ENCODE measurements at places on chromosomes 1 and 21.
A peak's percentile ranks its signal among the peaks of the same experiment; 100 is the strongest.

GRCh38 chr21:38789275-38789674 is 16.5 kb upstream of the ETS2 start:
- no peak for DNase-seq

DNA sequence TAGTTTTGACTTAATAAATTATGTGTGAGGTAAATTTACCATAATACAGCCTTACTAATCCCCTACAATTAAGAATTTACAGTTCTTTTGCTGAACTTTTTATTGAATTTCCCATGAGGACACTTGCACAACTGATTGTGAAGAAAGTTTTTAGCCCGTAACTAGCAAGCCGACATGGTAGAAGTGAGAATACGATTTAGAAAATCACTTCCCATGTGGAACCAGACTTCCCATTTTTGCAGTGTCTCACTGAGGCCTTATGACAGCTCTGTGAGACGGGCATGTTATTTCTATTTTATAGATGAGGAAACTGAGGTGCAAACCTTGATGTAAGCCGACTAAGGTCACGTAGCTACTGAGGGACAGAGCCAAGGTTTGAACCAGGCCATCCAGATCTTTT is 32.5 kb upstream of the LMO4 start:
- DNase-seq: no peak

- no peak for DNase-seq
Measured at GRCh38 chr1:192795916-192796618, 12.8 kb upstream of the RGS2 start.

DNA sequence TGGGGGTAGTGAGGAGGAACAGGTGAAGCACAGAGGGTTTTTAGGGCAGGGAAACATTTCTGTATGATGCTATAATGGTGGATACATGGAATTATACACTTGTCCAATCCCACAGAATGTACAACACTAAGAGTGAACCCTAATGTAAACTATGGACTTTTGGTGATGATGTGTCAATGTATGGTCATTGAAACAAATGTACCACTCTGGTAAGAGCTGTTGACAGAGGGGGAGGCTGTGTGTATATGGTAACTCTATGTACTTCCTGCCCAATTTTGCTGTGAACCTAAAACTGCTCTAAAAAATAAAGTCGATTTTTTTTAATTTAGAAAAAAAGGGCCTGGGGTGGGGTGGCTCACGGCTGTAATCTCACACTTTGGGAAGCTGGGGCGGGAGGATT is 22.9 kb downstream of the ASAP3 start:
- DNase-seq: no peak

DNA sequence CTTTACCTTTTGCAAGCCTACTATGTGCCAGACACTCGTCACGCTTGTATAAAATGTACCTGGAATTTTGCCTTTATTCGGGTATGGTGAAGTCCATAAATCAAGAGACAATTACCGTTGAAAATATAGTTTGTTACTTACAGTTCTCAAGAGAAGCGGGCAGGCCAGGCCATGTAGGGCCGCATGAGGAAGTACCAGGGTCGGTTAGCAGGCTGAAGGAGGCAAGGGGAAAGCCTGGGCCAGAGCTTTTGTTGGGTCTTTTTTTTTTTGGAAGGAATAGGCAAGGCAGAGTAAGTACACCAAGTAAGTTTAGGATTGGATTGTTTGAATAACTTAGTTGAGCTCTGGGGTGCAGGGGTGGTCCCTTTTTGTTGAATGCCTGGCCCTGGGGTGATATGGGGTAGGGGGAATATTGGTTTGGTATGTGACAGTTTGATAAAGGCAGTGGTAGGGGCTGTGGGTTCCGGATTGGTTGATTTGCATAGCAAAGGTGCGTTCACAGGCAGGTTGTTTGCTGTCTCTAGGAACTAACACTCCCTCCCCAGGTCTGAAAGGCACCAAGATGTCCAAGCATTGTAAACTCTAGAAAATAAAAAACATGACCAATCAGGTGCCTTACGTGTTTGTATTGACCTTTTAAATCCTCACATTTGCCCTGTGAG is 80.7 kb downstream of the KAZN start:
- no peak for DNase-seq

GRCh38 chr1:160163615-160164014 is 12.2 kb downstream of the ATP1A4 start:
- DNase-seq: no peak

- no peak for DNase-seq
Measured at GRCh38 chr1:38772026-38772425, 87.5 kb downstream of the RRAGC start.

DNA sequence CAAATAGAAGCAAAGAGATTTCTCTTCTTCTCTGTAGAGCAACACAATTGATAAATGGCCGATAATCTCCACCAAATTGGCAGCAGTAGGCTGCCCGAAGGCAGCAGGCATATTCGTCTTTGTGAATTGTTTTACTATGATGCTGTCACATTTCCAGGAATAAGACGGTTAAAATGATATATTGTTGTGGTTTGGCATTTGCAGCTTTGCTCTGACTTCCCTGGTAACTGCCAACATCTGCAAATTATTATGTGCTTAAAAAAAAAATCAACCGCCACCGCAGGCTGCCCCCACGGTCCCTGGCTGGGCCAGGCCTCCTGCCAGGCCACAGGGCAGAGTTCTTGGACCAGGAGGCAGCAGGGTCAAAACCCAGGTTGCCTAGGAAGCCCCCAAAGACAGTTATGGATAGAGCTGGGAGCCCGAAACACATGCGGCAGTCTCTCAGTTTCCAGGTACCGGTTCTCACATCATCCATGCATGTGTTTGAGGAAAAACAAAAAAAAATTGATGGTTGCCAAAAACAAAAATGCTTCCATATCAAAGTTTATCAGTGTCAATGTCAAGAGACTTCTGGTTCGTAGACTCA is 179.3 kb downstream of the ETS2 start:
- DNase-seq: peak; percentile 22

DNA sequence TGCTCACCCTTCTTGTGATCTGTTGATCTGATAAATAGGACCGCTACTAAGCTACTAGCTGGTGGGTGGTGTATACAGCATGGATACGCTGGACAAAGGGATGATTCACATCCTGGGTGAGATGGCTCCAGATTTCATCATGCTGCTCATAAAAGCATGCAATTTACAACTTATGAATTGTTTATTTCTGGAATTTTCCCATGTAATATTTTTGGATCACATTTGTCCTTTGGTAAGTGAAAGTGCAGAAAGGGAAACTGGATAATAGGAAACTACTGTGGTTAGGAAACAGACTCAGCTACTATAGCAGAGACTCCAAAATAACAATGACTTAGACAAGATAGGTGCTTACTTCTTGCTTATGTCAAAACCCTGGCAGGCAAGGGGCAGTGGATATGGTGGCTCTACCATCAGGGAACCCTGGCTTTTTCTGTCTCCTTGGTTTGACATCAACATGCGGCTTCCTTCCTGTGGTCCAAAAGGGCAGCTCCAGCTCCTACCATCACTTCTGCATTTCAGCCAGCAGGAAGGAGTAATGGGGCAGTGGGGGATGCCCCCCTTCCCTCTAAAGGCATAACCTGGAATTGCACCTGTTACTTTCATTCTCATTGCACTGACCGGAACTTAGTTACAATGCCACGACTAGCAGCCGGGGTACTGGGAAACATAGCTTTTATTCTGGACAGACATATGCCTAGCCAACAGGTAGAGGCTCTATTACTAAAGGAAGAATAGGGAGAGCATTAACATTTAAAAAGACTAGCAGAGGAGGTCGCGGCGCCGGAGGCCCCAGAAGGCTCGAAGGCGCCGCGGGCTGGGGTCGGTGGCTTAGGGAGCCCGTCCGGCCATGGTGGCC is 13.8 kb upstream of the AK2 start:
- peak; percentile 88 for DNase-seq

GRCh38 chr1:195096051-195096521 is 1512.2 kb downstream of the KCNT2 start:
- no peak for DNase-seq

Measured in NCI-H226 (cell line).